Natural killer cell treated with Interleukin-12 subunit alpha and Interleukin-12 subunit beta and Interleukin-15 and Interleukin-18, amount 100 ng/mL, for 72 hours (primary cell): ENCODE measurements at places on chromosomes 12 and 14. TPM values are rescaled to one million over a fixed set of nuclear protein-coding genes. Genes with fewer than 3 reads are reported as not detected.

CELA1 gene
- not detected for total RNA-seq

FOXN4 gene
- not detected for total RNA-seq

WNT1 gene
- not detected for total RNA-seq

CISTR gene
- not detected for total RNA-seq

HOXC5 gene
- total RNA-seq: not detected

KERA gene
- not detected for total RNA-seq

RAB15 gene
- total RNA-seq: 2.1 TPM

NACA gene
- 322 TPM for total RNA-seq

ALKBH2 gene
- 28.6 TPM for total RNA-seq

MUCL1 gene
- 5.9 TPM for total RNA-seq

ACSS3 gene
- total RNA-seq: not detected

RNF212B gene
- not detected for total RNA-seq

A2M gene
- not detected for total RNA-seq

PPM1H gene
- 0.38 TPM for total RNA-seq
